ENCODE measurements at places on chromosomes 6 and 20. TPM values are rescaled to one million over a fixed set of nuclear protein-coding genes. Genes with fewer than 3 reads are reported as not detected.
A peak's percentile ranks its signal among the peaks of the same experiment; 100 is the strongest.

- DNase-seq = peak; percentile 18
These were observed 95.6 kb downstream of the RAMACL start for GRCh38 chr6:166490671-166491500.

Gene TREM2
- polyA plus RNA-seq = 0.11 TPM

GRCh38 chr6:27593200-27593818, 120.4 kb upstream of the ZNF184 start:
- DNase-seq = no peak

DNA sequence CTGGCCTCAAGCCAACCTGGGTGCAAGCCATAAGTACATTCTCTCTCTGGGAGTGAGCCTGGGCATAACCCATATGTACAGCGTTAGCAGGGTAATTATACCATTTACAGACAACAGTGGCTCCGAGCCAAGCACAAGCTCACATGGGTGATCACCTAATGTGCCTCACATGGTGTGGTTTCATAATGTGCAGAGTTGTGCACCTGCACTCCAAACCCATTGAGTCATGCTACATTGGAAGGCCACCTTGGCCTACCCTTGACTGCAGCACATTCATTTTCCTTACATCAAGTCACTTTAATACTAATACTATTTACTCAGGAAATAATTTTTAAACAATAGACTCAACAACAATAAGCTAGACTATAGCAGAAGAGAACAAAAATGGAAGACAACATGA, 194.5 kb upstream of the PLN start:
- no peak for DNase-seq

- no peak for DNase-seq
These were observed 367.8 kb downstream of the ZFAND3 start for GRCh38 chr6:38187325-38187724.

GRCh38 chr6:168015009-168015408, 17.5 kb downstream of the KIF25 start:
- no peak for DNase-seq

GRCh38 chr6:53309901-53310300, 38.8 kb downstream of the ELOVL5 start:
- no peak for DNase-seq

Gene SLC22A3
- polyA plus RNA-seq = not detected

- no peak for DNase-seq
These were observed 181.3 kb upstream of the FAM83B start for GRCh38 chr6:54665278-54665677.

- DNase-seq = no peak
These were observed at the start of gene SMIM28 for GRCh38 chr6:138377844-138378243. SMIM28 (plus strand) TSS chr6:138377905; CDS start chr6:138378073, 168 bp downstream.

DNA sequence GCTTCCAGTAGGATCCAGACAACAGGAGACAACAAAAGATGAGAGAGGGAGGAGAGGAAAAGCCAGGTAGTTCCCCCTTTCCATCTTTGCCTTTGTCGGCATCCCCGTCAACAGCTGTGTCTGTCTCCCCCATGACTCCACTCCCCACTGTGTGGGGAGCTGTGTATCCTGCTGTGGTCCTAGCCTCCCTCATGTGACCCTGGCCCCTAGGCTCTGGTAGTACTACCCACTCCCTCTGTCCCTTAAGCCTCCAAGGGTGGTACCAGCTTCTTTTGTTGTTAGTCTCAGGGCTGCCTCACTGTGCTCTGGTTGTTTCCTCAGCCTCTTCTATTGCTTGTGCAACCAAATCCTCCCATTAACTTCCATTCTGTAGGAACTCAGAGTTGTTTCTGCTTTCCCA, 28.7 kb downstream of the ANKEF1 start:
- no peak for DNase-seq

DNA sequence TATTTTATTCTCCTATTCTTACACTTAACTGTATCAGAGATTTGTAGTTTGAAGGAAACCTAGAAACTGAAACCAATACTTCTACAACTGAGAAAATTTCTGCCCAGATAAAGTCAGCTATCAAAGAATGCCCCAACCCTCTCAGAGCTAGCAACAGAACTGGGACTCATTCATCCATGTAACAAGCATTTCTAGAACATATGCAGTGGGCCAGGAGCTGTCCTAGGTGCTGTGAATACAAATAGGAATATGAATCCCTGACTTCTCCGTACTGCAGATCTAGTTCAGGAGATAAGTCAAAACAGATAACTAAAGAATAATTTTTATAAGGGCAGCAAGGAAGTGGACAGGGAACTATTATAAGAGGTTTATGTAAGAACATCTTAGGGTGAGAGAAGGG, 654.1 kb upstream of the NOX3 start:
- no peak for DNase-seq

All from AG04450 (cell line).